ENCODE measurements at places on chromosomes 12 and 14.

DNA sequence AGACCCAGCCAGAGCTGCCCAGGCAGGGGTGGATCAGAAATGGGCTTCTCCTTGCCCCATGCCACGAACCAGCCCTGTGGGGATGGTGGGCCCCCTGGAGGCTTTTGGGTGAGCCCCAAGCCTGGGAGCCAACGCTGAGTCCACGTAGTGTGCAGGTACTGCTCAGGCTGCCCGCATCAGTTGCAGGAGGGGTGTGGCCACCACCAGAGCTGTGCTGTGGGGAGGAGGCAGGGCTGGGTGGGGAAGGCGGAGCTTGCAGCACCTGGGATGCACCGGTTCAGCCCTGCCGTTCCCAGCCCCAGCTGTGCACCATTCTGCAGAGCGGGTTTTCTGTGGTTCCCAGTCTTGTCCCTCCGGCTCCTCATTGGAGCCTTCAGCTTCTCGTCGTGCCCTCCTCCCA lies 36.3 kb downstream of the IL31 start:
- no peak for DNase-seq

DNA sequence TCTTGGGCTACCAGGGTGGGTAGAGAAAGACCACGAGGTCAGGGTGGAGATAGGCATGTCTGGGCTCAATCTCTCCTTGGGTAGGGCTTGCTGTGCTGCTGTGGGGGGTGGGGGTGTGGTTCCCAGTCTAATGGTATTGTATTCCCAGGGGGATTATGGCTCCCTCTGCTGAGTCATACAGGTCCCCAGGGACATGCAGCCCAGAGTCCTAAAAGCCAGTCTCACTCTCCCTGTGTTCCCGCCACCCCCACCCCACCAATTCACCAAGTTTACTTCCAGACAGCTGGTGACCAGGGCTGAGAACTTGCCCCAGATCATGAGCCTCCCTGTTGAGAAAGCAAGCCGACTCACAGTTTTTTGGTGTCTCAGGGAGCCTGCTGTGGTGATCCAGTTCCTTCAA lies 367.6 kb downstream of the C12orf75 start:
- no peak for DNase-seq

- DNase-seq = no peak
Measured at GRCh38 chr12:79638490-79638889, 52.3 kb downstream of the PAWR start.

- no peak for DNase-seq
Measured at GRCh38 chr14:61183196-61183885, 97.8 kb downstream of the TMEM30B start.

- no peak for DNase-seq
Measured at GRCh38 chr12:96397756-96398423, 2.3 kb downstream of the CDK17 start.

GRCh38 chr14:23186913-23187654 lies 3.6 kb upstream of the SLC7A8 start:
- DNase-seq = no peak

DNA sequence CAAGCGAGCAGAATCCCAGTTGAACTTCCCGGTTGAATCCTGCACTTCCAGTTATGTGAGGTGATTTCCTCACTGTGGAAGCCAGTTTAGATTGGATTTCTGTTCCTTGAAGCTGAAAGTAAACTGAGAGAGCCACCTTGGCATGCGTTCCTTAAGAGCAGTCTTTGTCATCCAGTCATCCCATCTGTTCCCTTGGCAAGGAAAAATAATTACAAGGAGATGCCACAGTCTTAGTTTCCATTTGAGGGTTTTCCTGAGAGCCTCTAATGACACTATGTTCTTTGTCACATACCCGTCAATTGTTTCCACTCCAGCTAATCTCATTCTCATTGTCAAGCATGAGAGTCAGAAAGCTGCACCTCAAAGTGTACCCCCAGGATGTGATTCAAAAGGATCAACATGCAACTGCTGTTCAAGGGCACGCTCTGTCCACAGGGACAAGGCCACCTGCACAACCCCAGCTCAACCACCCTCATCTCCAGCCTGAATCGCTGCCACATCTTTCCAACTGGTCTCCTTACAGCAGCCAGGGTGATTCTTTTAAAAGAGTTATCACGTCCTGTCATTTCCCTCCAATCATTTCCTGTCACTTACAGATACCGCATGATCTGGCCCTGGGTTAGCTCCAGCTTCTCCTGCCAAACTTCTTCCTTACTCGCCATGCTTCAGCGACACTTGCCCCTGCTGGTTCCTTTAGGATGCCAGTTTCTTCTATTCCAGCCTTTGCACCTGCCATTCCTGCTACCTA lies 18.0 kb upstream of the TCP11L2 start:
- DNase-seq = no peak

- no peak for DNase-seq
Measured at GRCh38 chr12:29750131-29750927, 33.4 kb downstream of the TMTC1 start.

GRCh38 chr14:59823179-59823578 lies 47.4 kb downstream of the RTN1 start:
- no peak for DNase-seq

DNA sequence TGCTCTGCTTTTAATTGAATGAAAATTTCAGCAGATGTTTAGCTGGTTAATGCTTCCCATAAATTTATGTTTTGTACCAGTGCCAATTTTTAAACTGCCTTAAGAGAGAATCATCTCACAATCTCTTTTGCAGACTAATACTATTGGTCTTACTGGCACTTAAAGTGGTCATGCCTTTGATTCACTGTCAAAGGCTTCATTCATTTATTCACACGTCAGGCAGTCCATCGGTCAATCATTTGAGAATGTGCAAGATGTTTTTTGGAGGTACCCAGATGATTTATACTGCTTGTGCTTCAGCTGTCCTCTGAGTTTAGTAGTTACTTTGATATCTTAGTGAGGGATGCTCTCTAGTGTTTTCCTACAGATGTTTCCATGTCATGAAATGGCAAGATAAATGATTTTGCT lies 83.4 kb downstream of the NAV3 start:
- DNase-seq = no peak

DNA sequence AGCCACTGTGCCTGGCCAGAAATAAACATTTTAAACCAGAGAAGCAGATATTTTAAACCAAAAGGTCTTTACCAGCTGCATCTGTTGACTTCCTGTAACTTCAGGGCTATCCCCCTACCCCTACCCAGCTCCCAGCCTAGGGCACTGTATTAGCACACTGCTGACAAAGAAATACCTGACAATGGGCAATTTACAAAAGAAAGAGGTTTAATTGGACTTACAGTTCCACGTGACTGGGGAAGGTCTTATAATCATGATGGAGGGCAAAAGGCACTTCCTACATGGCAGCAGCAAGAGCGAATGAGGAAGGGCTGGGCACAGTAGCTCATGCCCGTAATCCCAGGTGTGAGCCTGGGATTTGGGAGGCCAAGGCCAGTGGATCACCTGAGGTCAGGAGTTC lies 26.0 kb downstream of the GEMIN2 start:
- DNase-seq = no peak

GRCh38 chr14:54225457-54226060 lies 171.2 kb upstream of the CDKN3 start:
- DNase-seq = no peak

- DNase-seq = no peak
Measured at GRCh38 chr12:122813310-122813713, 21.9 kb upstream of the HIP1R start.

GRCh38 chr14:85172290-85172689 lies 357.7 kb upstream of the FLRT2 start:
- DNase-seq = no peak

GRCh38 chr14:98928418-98928817 lies 343.6 kb downstream of the BCL11B start:
- no peak for DNase-seq

GRCh38 chr12:132726386-132726785 lies 15.7 kb downstream of the PGAM5 start:
- no peak for DNase-seq

- DNase-seq = no peak
Measured at GRCh38 chr12:127823801-127824200, 443.2 kb upstream of the TMEM132C start.

- peak; percentile 31 for DNase-seq
Measured at GRCh38 chr12:991350-992333, 619 bp downstream of the ERC1 start.

- DNase-seq = no peak
Measured at GRCh38 chr12:131830914-131831571, 2.9 kb downstream of the MMP17 start.

GRCh38 chr14:22887990-22888378 lies 5.0 kb downstream of the REM2 start:
- DNase-seq = peak; percentile 41

GRCh38 chr12:111173391-111173790 lies 195.5 kb downstream of the PHETA1 start:
- no peak for DNase-seq

DNA sequence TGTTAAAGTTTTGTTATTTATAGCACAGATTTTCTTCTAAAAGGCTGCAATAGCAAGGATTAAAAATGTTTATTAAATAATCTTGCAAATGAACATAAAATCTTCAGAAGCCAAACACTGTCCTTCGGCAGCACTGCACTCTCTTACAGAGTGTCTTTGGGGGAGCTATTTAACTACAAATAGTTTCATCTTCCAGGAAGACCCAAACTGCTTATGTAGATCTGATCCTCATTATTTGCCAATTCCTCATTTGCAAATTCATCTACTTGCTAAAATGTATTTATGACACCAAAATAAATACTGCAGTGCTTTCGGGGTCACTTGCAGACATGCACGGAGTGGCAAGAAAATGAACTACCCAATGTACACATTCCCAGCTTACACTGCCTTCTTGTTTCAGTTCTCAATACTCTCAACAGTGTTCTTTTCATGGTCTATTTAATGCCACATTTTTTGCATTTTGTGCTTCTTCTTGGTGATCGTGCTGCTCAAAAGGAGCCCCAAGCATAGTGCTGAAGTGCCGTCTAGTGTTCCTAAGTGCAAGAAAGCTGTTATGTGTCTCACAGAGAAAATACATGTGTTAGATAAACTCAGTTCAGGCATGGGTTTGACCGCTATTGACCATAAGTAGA lies 128.1 kb downstream of the PRKD1 start:
- DNase-seq = no peak

GRCh38 chr12:46365951-46366379 lies 6.6 kb downstream of the SLC38A2 start:
- DNase-seq = no peak

DNA sequence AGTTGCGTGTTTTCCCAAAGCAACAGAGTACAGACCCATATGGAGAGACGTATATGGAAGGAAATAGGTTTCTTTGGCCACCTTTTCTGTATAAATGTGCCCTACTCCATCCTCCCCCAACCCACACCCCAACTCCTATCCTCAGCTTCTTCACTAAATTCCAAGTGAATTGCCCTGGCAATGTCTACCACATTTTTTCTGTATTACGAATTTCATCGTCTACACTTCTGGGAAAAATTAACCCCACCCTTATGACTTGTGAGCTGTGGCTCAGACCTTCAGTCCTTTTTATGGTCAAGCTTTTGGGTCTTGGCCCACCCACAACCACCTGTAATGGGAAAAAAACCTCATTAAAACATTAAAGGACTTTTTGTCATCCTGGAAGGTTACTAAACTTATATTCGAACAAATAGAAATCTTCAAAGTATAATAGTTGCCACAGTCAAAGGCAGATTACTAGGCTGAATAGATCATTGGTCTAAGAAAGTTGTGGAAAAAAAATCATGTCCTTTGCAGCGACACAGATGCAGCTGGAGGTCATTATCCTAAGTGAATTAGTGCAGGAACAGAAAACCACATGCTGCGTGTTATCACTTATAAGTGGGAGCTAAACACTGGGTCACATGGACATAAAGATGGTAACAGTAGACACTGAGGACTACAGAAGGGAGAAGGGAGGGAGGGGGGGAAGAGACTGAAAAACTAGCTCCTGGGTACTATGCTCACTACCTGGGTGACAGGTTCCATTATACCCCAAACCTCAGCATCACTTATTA lies 15.7 kb upstream of the NFKBIA start:
- no peak for DNase-seq

DNA sequence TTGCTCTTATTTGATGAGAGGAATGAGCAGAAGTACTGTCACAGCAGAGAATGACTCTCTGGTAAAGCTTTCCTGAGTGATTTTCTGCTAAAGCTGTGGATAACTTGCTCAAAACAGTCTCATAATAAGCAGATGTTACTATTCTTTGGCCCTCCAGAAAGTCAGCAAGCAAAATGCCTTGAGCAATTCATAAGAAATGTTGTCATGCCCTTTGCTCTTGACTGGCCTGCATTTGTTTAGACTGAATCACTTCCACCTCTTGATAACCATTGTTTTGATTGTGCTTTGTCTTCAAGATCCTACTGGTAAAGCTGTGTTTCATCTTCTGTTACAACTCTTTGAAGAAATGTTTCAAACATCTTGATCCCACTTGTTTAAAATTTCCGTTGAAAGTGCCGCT lies 457.9 kb upstream of the FOXG1 start:
- DNase-seq = no peak

DNA sequence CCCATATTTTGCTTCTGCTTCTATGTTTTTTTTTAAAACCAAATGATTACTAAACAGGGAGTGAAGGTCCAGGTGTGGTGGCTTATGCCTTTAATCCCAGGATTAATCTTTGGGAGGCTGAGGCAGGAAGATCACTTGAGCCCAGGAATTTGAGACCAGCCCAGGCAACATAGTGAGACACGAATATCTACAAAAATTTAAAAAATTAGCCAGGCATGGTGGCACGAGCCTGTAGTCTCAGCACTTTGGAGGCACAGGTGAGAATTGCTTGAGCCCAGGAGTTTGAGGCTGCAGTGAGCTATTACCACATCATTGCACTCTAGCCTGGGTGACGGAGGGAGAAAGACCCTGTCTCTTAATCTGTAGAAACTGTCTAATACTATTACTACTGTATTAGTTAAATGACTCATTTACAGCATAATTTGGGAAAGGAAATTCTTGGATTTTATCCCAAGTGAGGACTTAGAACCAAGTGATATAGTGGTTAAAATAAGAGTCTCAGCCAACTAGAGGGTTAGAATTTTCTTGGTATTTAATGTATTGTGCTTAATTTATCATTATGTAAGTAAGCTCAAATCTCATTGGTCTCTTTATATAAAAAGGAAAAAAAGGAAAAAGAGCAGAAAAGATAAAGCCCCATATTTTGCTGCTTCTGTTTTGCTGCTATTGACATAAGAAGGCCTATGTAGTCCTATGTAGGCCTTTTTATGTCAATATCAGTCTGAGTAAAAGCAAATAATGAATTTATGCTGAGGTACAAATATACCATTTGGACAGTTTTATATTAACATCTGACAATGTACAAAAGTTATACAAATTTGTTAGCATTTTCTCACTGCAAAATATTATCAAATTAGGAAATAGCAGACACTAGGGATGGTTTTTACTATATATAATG lies 163.4 kb downstream of the RAD51B start:
- no peak for DNase-seq
